ENCODE measurements at places on chromosomes 5 and 9. TPM values are rescaled to one million over a fixed set of nuclear protein-coding genes. Genes with fewer than 3 reads are reported as not detected.

ANKRD18A gene
- total RNA-seq, result not detected

GRCh38 chr5:54259090-54259489 lies 51.3 kb downstream of the ARL15 start:
- no peaks in the 10 kb centered on the region for H3K36me3 ChIP-seq
- no peaks in the 10 kb centered on the region for H3K4me1 ChIP-seq
- peak; percentile 23 for DNase-seq
- no peaks in the 10 kb centered on the region for H3K27me3 ChIP-seq
- H3K27ac ChIP-seq, result no peak overlapping the region
- no peak overlapping the region for H3K4me3 ChIP-seq

GRCh38 chr9:75588808-75589207 lies 301.7 kb upstream of the PCSK5 start:
- no peak overlapping the region for H3K4me3 ChIP-seq
- H3K4me1 ChIP-seq, result no peaks in the 10 kb centered on the region
- H3K27ac ChIP-seq, result no peak overlapping the region
- DNase-seq, result peak; percentile 8
- no peaks in the 10 kb centered on the region for H3K36me3 ChIP-seq

LHFPL2 gene
- 14.4 TPM for total RNA-seq
